CD8-positive, alpha-beta memory T cell (primary cell): ENCODE measurements at places on chromosomes 5 and 9. TPM values are rescaled to one million over a fixed set of nuclear protein-coding genes. Genes with fewer than 3 reads are reported as not detected.

GRCh38 chr9:113624721-113625120, 161.2 kb downstream of the RGS3 start:
- DNase-seq: no peak

GRCh38 chr9:115022760-115023434, 92.5 kb upstream of the TNFSF8 start:
- DNase-seq: no peak

DNA sequence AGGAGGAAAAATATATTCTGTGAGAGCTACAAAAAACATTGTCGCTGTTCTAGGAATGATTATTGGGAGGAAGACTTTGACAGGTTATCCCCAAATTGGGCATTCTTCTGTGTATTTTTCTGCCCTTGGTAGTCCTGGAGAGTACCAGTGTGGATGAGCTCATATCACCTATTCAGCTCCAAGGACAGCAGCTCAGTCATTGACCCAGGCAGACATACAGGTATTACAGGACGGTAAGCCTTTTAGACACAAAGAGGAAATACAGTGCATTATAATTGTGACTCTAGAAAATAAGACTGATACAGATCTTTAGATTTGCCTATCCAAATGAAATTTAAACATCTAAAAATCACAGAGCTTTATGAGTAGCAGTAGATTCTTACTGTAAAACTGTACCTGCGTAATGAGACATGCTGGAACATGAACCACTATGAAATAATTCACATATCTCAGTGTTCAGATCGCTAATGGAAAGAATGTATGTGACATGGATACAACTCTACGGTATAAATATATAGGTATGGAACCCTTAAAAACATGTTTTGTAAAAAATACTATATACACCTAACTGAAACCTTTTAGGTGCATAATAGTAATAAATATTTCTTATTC, 56.0 kb downstream of the PLK2 start:
- no peak for DNase-seq

- DNase-seq: no peak
Measured at GRCh38 chr5:160930406-160930805, 78.4 kb upstream of the ATP10B start.

GRCh38 chr5:6319116-6319515, 59.2 kb downstream of the MED10 start:
- no peak for DNase-seq

- DNase-seq: no peak
Measured at GRCh38 chr5:158423623-158424200, 564.8 kb upstream of the CLINT1 start.

DNA sequence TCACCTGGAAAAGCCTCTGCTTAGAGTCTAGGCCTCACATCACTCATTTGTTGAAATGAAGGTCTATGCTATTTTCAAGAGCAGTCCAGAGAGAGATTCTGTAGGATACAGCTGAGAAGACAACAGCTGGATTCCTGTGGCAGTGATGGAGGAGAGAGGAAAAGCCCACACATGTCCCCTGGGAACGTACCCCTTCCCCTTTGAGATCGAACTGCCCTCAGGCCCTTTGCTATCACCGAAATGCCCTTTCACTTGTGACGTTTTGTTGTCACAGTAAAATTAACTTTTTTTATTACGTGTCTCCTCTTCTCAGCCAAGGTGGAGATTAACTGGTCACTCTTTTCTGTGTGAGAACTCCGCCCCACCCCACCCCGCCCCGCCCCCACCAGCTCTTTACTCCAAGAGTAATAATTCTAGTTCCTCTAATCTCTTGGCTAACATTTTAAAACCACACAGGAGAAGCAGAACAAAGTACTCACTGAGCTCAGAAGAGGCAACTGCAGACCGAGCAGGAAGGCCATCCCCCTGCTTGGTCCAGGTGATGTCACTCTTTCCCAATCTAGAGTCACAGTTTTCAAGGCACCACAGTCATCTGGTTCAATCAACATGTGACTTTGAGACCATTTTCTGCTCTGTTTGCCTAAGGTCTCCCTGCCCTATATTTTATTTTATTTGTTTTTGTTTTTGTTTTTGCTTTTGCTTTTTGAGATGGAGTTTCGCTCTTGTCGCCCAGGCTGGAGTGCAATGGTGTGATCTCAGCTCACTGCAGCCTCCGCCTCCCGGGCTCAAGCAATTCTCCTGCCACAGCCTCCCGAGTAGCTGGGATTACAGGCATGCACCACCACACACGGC, 105.6 kb downstream of the SUSD1 start:
- no peak for DNase-seq

DNA sequence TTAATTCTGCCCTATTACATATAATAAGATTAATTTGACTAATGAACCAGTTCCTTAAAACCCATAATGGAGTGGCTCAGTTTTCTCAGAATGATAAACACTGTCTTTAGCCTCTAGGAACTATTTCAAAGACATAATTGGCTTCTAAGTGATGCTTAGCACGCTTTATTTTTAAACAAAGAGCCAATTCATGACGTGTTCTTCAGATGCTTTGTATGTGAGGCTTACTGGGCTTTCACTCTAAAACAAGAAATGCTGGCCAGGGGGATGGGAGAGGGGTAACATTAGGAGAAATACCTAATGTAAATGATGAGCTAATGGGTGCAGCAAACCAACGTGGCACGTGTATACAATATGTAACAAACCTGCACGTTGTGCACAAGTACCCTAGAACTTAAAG, 7.6 kb upstream of the SFXN1 start:
- no peak for DNase-seq

DNA sequence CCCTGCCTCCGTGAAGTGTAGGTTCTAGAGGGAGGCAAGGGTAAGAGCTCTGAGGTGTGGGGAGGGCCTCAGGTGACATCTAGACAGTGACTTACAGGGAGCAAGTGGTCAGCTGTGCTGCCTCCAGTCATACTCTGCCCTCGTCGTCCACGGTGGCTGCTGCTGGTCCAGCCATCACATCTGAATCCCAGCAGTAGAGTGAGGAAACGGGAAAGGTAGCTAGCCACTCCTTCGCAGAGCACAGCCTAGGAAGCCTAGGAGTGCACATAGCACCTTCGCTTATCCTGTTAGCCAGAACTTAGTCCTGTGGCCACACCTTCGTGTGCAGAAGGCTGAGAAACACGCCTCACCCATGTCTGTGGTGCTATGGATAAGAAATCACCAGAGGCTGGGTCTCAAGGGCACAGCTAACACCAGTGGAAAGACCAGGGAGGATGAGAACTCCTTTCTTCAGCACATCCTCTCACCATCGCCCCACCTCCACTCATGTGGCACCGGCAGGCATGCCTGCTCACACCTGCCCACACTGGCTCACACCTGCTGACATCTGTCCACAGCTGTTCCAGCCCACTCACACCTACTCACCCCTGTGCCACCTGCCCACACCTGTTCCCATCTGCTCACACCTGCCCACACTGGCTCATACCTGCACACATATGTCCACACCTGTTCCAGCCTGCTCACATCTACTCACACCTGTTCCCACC, 44.5 kb upstream of the SLC6A19 start:
- DNase-seq: no peak

DNA sequence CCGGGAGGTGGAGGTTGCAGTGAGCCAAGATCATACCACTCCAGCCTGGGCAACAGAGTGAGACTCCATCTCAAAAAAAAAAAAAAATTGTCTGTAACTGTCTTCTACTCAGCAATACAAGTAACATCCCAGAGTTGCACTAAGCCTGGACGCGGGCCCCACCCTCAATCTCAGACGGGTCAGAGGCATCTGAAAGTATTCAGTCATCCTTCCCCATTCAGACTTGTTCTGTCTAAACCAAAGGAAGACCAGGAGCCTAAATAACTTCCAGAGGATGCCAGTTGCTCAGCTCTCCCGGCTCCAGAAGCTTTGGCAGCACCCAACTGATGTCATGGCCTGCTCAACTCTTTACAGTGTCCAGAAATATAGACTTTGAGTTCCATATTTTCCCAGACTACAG, 218.6 kb downstream of the AUH start:
- DNase-seq: no peak

GRCh38 chr9:4461437-4461836, 28.8 kb upstream of the SLC1A1 start:
- no peak for DNase-seq

GRCh38 chr9:125325826-125326225, 64.2 kb downstream of the GAPVD1 start:
- DNase-seq: no peak

DNA sequence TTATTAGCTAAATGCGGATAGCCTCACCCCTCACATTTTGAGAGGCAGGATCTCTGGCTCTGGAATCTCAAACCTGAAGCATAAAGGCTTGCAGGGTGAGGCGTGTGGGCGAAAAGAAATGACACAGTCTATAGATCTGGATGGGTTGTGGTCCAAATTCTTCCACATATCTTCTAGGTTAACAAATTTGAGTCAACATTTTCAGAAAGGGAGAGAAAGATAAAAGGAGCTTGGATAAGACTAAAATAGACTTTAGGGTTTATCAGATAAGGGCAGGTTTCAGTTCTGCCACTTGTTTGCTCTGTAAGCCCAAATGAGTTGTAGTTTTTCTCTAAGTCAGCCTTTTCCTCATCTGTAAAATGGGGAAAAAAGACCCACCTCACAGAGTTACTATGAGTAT, 220.9 kb downstream of the TRIM32 start:
- no peak for DNase-seq

DNA sequence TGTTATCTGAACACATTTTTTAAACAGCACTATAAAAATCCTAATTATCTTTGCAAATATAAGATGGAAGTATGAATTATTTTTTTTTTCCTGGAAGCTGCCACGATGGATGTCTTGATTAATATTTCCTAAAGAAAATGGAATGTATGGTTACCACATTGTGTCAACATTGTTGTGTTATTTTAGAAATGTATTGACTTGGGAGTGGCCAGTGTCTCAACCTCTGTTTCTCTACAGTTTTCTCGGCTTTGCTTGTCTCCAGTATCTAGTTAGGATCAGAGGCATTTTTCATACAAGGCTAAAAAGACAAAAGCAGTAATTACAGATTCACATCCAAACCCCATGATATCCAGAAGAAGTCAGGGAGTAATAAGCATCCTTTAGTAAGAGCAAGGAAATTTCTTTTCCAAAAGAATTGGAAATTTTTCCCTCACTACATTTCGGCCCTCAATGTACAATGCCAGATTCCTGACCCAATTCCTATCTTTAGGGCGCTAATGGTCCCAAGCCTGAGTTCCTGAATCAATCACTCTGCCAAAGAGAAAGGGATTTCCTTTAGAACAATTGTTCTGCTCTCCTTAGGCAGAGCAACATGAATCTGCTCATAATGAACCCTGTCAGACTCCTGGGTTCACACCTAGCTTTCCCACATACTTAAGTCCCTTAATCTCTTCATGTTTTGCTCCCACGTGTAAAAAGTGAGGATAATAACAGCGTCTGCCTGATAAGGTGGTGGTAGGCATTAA, 111.7 kb downstream of the EDIL3 start:
- DNase-seq: no peak

TOR4A gene
- 3.9 TPM for total RNA-seq

KDM4C gene
- 25.9 TPM for total RNA-seq

ACOT12 gene
- total RNA-seq: not detected

RNF183 gene
- not detected for total RNA-seq

PDE6A gene
- not detected for total RNA-seq

CDH9 gene
- total RNA-seq: not detected

ENTPD2 gene
- total RNA-seq: not detected

C6 gene
- not detected for total RNA-seq

STING1 gene
- 109 TPM for total RNA-seq

NPM1 gene
- 4,412 TPM for total RNA-seq
